ENCODE measurements at places on chromosomes 6 and 20.

GRCh38 chr6:33156561-33156960 lies 35.7 kb downstream of the COL11A2 start:
- no peak for DNase-seq

- DNase-seq, result no peak
Observed at GRCh38 chr6:33886673-33887144, 82.9 kb upstream of the MLN start.

GRCh38 chr20:12030470-12030869 lies 112.8 kb downstream of the BTBD3 start:
- no peak for DNase-seq

GRCh38 chr6:7047966-7048365 lies 59.8 kb upstream of the RREB1 start:
- no peak for DNase-seq

DNA sequence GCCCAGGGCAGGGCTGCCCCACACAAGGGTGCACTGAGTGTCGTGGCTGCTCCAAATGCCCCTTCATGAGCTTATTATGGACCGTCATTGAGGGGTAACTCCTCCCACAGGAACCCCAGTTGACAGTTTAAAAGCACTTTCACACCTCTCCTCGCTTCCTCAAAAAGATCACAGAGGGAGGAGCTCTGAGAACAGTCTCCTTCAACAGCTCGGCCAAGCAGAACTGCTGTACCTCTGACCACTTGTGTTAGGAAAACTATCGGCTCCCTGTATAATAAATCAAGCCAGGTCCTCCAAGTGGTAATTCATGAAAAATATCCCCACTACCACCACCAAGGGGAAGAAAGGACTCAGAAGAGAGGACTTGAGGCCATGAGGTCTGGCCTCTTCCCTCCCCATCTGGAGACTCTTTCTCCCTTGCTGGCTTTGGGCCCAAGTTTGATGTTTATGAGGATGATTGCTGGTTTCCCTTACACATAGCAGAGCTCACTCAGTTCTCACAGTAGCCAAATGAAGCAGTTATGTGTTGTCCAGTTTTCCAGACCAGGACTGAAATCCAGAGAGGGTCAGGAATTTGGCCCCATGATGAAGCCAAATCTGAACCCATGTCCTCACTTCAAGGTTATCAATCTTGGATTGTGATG lies 8.7 kb downstream of the SNX21 start:
- DNase-seq, result no peak

DNA sequence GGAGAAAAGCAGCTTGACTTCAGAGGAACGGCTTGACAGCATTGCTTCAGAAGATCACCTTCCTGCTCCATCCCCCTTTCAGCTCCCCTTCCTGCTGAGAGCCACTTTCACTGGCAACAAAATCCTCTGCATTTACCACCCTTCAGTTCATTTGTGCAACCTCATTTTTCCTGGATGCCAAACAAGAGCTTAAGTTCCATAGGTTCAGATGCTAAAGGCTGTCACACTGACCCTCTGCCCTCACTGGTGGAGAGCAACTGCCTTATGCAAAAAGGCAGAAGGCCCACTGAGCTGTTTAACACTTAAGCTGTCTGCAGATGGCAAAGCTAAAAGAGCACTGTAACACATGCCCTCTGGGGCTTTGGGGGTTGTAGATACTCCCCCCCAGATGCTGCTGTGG lies 131.2 kb upstream of the SPACA1 start:
- DNase-seq, result no peak

DNA sequence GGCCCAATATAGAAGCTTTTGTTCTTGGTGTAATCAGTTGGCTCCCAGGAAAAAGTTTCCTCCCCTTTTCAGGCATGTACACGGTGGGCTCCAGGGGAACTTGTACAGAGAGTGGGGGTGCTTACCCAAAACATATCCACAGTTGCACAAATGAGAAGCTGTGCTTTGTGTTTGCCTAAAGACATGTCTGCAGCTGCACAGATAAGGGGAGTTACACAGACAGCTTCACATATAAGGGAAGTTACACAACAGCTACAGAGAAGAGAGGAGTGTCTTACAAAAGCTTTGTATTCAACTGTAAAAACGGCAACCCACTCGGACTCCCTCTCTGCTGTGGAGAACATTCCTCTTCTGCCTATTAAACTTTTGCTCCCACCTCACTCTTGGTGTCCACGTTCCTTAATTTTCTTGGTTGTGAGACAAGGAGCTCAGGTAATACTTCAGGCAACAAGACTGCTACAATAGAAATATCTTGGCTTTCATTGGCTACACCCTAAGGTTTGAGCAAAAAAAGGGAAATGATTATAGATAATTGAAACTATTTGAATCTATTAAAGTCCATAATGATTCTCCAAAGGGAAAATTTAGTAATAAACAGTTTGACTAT lies 7.4 kb upstream of the PNRC1 start:
- DNase-seq, result no peak

GRCh38 chr6:87798393-87799278 lies 96.6 kb upstream of the AKIRIN2 start:
- no peak for DNase-seq

GRCh38 chr6:17831135-17831534 lies 124.4 kb upstream of the NUP153 start:
- DNase-seq, result no peak

GRCh38 chr6:48695872-48696271 lies 584.9 kb upstream of the PTCHD4 start:
- no peak for DNase-seq

GRCh38 chr6:56821005-56821432 lies 133.9 kb upstream of the BEND6 start:
- no peak for DNase-seq

Measured in anterior cingulate cortex (tissue), 58 donors.